ENCODE measurements at places on chromosomes 3 and 15. TPM values are rescaled to one million over a fixed set of nuclear protein-coding genes. Genes with fewer than 3 reads are reported as not detected.
A peak's percentile ranks its signal among the peaks of the same experiment; 100 is the strongest.

The LRRC31 gene
- not detected for polyA plus RNA-seq

The SLC22A13 gene
- not detected for polyA plus RNA-seq

The MASP1 gene
- polyA plus RNA-seq: not detected

The NEK11 gene
- polyA plus RNA-seq: 1.00 TPM

The LMAN1L gene
- polyA plus RNA-seq: 1.1 TPM

The CDHR4 gene
- polyA plus RNA-seq: 0.18 TPM

The ARRDC4 gene
- polyA plus RNA-seq: 13.1 TPM

The IL17RB gene
- 0.07 TPM for polyA plus RNA-seq

The DTX3L gene
- polyA plus RNA-seq: 7.3 TPM

The ANKUB1 gene
- not detected for polyA plus RNA-seq

GRCh38 chr3:154791611-154792010 is 288.5 kb upstream of the MME start:
- H3K4me3 ChIP-seq: no peak overlapping the region
- H3K27ac ChIP-seq: no peak overlapping the region
- H3K27me3 ChIP-seq: no peaks in the 10 kb centered on the region
- H3K4me1 ChIP-seq: no peaks in the 10 kb centered on the region
- H3K36me3 ChIP-seq: no peaks in the 10 kb centered on the region

DNA sequence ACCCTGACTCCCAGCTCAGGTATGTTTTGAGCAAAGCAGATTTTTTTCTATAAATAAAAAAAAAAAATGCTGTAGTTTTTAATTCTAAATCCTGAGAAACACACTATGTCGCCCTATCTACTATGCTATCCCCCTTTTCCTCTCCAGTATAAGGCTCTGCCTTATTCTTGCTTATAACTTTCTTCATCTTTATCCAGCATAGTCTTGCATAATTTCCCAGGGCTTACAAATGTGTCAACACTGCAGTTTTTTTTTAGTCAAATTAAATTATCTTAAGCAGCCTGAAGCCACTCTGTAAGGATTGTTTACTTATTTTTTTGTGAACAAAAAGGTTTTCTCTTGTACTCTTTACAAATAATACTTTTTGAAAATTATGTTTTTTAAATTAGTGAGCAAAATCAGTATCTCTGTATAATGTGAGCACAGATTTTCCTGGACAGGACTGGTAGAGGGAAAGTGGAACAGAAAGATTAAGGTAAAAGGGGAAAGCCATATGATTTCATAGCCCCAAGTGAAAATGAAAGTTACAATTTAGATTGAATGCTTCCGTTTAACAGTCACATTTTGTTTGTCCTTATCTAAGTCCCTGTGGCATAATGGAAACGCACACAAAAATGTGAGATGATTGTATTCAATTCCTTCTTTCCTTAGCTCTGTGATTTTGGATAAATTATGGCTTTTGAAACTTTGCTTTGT is 5.6 kb upstream of the PYDC2 start:
- no peaks in the 10 kb centered on the region for H3K27me3 ChIP-seq
- DNase-seq: no peak
- H3K4me1 ChIP-seq: no peaks in the 10 kb centered on the region

DNA sequence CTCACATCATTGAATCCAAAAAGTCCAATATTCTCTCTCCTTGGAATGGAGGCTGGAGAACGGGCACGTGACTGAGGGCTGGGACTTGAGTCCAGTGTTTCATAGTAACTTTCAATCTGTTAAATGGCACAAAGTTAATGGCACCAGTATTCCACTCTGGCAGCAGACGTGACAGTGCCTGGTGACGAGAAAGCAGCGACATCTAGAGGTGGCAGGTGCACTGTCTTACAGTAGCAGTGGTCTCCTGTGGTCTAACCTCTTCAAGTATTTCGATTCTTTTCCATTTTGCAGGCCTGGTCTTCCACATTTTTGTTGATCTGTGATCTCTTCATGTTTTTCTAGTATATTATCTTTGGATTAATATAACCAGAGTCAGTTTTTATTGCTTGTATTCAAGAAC is 107.1 kb downstream of the OXSM start:
- no peak for DNase-seq
- H3K4me1 ChIP-seq: no peaks in the 10 kb centered on the region
- no peak overlapping the region for H3K27ac ChIP-seq
- no peak overlapping the region for H3K4me3 ChIP-seq
- H3K27me3 ChIP-seq: no peaks in the 10 kb centered on the region
- no peaks in the 10 kb centered on the region for H3K36me3 ChIP-seq

DNA sequence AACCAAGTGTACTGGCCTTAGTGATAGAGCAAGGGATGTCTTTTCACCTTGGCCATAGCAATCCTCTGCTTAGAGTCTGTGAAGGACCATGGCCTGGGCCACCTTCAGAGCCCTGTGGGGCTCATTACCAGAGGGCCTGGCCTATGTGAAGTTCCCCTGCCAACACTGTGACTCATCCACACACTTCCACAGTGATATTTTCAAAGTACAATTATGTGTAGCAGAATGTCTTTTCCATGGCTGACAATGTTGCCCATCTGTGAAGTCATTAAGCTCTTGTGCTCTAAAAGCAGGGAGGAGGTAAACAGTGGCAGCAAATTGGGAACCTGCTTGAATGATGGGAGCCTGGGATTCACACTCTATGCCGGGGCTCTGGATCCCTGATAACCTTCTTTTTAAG is 12.2 kb upstream of the CACNA1D start:
- no peaks in the 10 kb centered on the region for H3K4me1 ChIP-seq
- no peak for DNase-seq
- no peak overlapping the region for H3K27ac ChIP-seq
- H3K36me3 ChIP-seq: no peaks in the 10 kb centered on the region
- H3K4me3 ChIP-seq: no peak overlapping the region

DNA sequence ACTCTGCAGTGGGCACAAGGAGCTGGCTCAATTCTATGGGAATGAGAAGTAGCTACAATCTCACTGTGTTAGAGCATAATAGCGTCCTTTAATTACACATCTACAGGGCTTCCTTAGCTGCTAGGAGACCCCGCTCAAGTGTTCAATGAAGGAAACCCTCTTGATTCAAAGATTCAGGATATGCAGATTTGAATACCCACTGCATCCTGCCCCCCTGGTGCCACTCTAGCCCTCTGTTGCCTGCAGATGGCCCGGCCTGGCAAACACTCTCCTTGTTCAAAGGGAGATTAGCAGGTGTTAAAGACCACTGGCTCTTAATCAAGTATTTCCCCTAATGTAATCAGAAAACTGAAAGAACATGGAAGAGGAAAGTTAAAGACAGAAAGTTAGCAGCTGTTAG is 356.6 kb downstream of the VGLL3 start:
- H3K27ac ChIP-seq: no peak overlapping the region
- no peaks in the 10 kb centered on the region for H3K4me1 ChIP-seq
- no peak overlapping the region for H3K4me3 ChIP-seq
- H3K27me3 ChIP-seq: no peaks in the 10 kb centered on the region
- no peak for DNase-seq

DNA sequence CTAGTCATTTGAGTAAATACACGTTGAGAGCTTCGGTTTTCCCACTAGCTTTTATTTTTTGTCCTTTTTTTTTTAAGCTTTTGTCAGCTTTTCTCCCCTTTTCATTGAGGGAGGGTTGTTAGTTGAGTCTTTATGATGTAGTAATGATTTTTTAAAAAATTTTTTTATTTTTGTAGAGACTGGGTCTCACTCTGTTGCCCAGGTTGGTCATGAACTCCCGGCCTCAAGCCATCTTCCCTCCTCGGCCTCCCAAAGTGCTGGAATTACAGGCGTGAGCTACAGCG is 688 bp downstream of the ZSCAN2 start:
- H3K27me3 ChIP-seq: no peaks in the 10 kb centered on the region
- no peak for DNase-seq
- H3K36me3 ChIP-seq: peaks cover 7% of the 10 kb centered on the region

DNA sequence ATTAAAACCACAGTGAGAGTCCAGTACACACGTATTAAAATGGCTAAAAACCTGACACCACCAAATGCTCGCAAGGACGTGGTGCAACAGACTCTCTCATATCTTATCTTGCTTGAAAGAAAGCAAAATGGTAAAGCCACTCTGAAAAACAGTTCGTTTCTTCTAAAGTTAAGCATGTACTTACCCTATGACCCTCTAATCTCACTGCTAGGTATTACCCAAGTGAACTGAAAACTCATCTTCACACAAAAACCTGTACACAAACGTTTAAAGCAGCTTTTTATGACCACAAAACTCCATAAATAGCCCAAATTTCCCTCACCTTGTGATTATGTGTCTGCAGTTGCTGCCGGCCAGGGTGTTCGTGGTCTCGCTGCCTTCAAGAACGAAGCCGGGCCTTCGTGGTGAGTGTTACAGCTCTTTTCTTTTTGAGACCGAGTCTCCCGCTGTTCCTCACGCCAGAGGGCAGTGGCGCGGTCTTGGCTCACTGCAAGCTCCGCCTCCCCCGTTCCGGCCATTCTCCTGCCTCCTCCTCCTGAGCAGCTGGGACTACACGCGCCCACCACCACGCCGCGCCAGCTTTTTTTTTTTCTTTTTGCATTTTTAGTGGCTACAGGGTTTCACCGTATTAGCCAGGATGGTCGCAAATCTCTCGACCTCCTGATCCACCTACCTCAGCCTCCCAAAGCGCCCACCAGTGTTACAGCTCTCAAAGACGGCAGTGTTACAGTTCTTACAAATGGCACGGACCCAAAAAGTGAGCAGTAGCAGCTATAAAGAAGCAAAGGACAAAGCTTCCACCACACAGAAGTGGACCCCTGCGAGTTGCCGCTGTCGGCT is 165.4 kb downstream of the TJP1 start:
- H3K4me1 ChIP-seq: no peaks in the 10 kb centered on the region
- H3K36me3 ChIP-seq: no peaks in the 10 kb centered on the region
- no peak for DNase-seq
- no peaks in the 10 kb centered on the region for H3K27me3 ChIP-seq
- no peak overlapping the region for H3K4me3 ChIP-seq

- no peaks in the 10 kb centered on the region for H3K36me3 ChIP-seq
- no peak for DNase-seq
- H3K4me1 ChIP-seq: no peaks in the 10 kb centered on the region
- H3K27ac ChIP-seq: no peak overlapping the region
- no peak overlapping the region for H3K4me3 ChIP-seq
- H3K27me3 ChIP-seq: no peaks in the 10 kb centered on the region
Measured at GRCh38 chr15:100717596-100717995, 115.2 kb downstream of the ASB7 start.

DNA sequence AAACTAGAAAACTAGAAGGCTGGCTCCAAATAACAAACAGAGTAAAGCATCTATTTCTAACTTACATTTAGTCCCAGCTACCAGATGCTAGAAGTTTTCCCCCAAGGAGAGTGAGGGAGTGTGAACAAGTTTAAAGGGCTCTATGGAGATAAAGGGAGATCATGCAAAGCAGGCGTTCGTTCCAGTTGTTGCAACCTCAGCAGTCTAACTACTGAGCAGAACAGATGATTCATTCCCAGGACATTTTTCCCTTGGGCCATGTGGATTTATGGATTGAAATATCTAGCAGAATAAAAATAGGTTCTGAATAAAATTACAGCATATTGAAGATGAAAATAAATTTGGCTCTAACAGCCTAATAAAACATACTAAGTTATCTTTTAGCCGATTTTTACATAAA is 154.8 kb upstream of the TTC14 start:
- no peaks in the 10 kb centered on the region for H3K4me1 ChIP-seq
- H3K27ac ChIP-seq: no peak overlapping the region
- H3K4me3 ChIP-seq: no peak overlapping the region
- no peak for DNase-seq
- no peaks in the 10 kb centered on the region for H3K36me3 ChIP-seq

GRCh38 chr15:90266485-90266884 is 1.0 kb downstream of the NGRN start:
- H3K4me3 ChIP-seq: peak overlapping the region; percentile 69
- peak overlapping the region; percentile 99 for H3K27ac ChIP-seq
- H3K27me3 ChIP-seq: no peaks in the 10 kb centered on the region
- peaks cover 34% of the 10 kb centered on the region for H3K36me3 ChIP-seq
- H3K4me1 ChIP-seq: peaks cover 36% of the 10 kb centered on the region
- no peak for DNase-seq

GRCh38 chr15:99503411-99503810 is 62.4 kb upstream of the MEF2A start:
- H3K27me3 ChIP-seq: no peaks in the 10 kb centered on the region
- H3K27ac ChIP-seq: peak overlapping the region; percentile 60

DNA sequence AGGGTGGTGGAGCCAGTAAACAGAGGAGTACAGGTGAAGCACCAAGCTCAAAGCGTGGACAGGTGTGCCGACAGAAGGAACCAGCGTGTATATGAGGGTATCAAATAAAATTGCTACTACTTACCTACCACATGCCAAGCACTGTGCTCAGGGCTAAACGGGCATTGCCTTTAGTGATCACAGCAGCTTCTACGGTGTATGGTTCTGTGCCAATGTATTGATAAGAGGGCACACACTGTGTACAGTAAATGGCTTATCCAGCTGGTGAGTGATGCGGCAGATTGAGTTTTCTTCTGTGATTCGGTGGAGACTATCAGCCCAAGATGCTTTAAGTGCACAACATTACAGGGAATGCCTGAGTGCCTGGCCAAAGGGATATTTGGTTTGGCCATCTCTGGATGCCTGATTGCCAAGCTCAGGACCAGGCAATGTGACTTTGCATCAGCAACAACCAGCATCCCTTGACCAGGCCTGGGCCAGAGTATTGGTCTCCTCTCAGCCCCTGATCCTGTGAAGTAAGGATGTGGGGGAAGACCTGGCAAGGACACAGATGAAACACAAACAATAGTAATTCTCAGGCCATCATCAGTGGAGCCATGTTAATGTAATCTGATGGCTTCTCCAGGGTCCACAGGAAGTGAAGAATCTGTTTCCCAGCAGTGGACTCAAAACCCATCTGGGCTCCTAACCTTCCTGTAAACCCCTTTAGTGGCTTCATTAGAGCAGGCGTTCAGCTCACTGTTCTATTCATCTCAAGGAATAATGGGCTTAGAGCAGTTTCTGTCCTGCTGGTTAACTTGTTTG is 14.1 kb downstream of the STARD5 start:
- H3K27ac ChIP-seq: no peak overlapping the region
- no peaks in the 10 kb centered on the region for H3K27me3 ChIP-seq
- H3K4me1 ChIP-seq: peaks cover 67% of the 10 kb centered on the region
- DNase-seq: no peak
- H3K4me3 ChIP-seq: no peak overlapping the region

- no peaks in the 10 kb centered on the region for H3K36me3 ChIP-seq
- H3K4me1 ChIP-seq: no peaks in the 10 kb centered on the region
- no peak overlapping the region for H3K4me3 ChIP-seq
- H3K27me3 ChIP-seq: no peaks in the 10 kb centered on the region
Measured at GRCh38 chr3:39531665-39532064, 64.2 kb downstream of the MOBP start.

- no peaks in the 10 kb centered on the region for H3K36me3 ChIP-seq
- no peak overlapping the region for H3K4me3 ChIP-seq
- no peak for DNase-seq
- H3K27ac ChIP-seq: no peak overlapping the region
- H3K27me3 ChIP-seq: no peaks in the 10 kb centered on the region
Measured at GRCh38 chr3:154782151-154782550, 298.0 kb upstream of the MME start.

- no peak overlapping the region for H3K27ac ChIP-seq
- DNase-seq: no peak
- no peaks in the 10 kb centered on the region for H3K27me3 ChIP-seq
- no peaks in the 10 kb centered on the region for H3K36me3 ChIP-seq
Measured at GRCh38 chr3:197364410-197365071, 66.1 kb upstream of the DLG1 start.

GRCh38 chr3:18442756-18443664 is 17.9 kb upstream of the SATB1 start:
- peak overlapping the region; percentile 89 for H3K27ac ChIP-seq
- H3K27me3 ChIP-seq: peaks cover 3% of the 10 kb centered on the region
- H3K4me1 ChIP-seq: peaks cover 47% of the 10 kb centered on the region

- no peaks in the 10 kb centered on the region for H3K36me3 ChIP-seq
- H3K27me3 ChIP-seq: no peaks in the 10 kb centered on the region
Measured at GRCh38 chr15:91737151-91737818, 116.2 kb upstream of the SLCO3A1 start.
